ENCODE measurements at places on chromosomes 7 and 10. TPM values are rescaled to one million over a fixed set of nuclear protein-coding genes. Genes with fewer than 3 reads are reported as not detected.

The MYH16 gene
- 0.29 TPM for total RNA-seq

The GGCT gene
- 22.5 TPM for total RNA-seq

The PRF1 gene
- 3.2 TPM for total RNA-seq

The CYP2C19 gene
- total RNA-seq, result not detected

- DNase-seq, result no peak
Measured at GRCh38 chr7:1049006-1049741, 4.8 kb downstream of the GPR146 start.

DNA sequence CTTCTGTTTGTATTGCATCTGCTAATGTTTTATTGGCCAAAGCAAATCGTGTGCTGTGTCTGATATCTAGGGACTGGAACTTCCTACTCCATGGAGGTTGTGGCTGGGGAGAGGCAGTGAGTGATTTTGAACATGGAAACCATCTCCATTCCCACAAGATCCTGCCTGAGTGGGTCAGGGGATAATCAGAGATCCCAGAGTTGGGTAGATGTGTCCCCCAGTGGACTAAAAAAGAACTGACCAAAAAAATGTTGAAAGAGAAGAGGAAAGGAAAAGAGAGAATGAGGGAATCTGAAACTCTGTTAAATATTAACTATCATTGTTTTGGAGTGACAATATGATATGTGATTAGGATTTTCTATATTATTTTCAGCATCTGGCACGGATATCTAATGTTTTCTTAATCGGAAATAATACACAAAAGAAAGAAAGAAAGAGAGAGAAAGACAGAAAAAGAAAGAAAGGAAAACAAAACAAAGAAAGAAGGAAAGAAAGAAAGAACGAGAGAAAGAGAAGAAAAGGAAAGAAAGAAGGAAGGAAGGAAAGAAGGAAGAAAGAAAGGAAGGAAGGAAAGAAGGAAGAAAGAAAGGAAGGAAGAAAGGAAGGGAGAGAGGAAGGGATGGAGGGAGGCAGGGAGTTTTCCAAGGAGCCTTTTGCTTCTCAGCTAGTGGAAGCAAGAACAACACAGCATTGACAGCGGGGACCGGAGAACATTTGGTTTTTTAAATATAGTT is 638.5 kb downstream of the CCSER2 start:
- DNase-seq, result no peak

DNA sequence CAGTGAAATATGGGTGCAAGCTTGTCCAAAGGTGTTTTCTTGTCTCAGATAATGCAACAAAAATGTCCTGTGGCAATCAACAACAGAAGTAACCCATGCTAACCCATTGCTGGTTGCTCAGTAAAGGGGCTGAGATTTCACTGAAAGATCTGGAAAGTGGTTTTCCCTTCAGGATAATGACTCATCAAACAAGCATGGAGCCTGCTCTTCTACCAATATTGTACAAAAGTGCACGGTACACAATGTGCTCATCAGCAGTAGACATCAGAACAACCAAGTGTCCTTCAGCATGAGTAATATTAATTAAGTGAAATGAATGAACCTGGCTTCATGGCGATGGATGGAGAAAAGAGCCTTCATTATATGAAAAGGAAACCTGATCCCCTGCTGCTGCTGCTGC is 287.1 kb upstream of the NEBL start:
- DNase-seq, result no peak

- no peak for DNase-seq
Measured at GRCh38 chr10:12634621-12634931, 285.2 kb downstream of the CAMK1D start.

- no peak for DNase-seq
Measured at GRCh38 chr7:100493476-100494264, 9.9 kb downstream of the NYAP1 start.

DNA sequence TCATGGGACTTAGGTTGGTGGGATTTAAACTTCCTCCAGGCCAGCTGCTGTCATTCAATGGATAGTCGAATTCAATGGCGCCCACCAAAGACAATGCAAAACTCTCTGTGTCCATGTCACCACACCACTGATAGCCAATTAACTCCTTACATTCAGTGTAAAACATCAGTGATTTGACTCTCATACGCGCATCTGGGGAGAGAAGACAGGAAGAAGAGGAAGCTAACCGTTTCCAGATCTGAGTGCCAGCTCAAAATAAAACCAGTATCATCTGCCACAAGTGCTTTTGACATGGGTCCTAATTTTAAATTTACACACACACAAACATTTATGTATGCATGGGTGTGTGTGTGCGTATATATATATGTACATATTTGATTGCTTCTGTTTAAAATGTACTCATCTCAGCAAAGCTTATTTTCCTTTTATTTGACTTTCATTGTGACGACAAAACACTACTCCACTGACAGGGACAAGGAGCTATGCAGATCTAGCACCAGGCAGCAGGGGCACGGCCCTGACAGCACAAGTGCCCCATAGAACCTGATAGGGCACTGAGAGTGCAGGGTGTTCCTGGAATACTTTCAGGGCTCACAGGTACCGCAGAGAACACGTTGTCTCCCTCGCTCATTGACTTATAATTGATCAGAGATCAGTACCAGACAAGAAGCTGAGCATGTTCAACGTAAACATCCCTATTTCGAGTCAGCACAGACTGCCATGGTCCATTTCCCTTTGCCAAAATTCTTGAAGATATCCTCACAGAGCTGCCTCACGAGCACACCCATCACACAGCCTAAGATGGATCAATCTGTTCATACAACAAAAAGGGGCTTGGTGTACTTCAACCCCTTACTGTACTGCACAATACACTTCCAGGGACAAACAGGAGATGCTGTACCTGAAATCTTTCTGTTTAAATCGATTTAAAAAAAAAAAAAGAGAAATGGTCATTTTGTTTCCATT is 176.1 kb downstream of the COBL start:
- DNase-seq, result no peak

GRCh38 chr7:33764752-33765451 is 140.4 kb upstream of the BMPER start:
- DNase-seq, result no peak

- DNase-seq, result no peak
Measured at GRCh38 chr10:126465771-126466170, 77.5 kb upstream of the ADAM12 start.

GRCh38 chr7:441684-442421 is 77.8 kb downstream of the PDGFA start:
- DNase-seq, result no peak

DNA sequence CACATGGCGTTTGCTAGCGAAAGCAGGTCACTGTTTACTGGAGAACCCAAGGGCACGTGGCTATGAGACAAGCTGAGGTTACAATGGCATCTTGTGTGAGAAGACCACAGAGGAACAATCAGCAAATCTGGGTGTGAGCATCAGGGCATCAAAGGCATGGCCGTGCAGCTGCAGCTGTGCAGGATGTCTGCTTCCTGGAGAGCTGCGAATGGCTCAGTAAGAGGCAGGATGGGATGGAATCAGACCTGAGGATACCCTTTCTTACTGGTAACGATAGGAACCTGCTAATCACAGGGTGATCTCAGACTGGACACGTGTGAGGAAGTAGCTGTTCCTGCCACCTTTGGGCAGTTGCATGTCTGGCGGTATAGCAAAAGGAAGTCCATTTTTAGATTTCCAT is 119.5 kb downstream of the RNF216 start:
- DNase-seq, result no peak

DNA sequence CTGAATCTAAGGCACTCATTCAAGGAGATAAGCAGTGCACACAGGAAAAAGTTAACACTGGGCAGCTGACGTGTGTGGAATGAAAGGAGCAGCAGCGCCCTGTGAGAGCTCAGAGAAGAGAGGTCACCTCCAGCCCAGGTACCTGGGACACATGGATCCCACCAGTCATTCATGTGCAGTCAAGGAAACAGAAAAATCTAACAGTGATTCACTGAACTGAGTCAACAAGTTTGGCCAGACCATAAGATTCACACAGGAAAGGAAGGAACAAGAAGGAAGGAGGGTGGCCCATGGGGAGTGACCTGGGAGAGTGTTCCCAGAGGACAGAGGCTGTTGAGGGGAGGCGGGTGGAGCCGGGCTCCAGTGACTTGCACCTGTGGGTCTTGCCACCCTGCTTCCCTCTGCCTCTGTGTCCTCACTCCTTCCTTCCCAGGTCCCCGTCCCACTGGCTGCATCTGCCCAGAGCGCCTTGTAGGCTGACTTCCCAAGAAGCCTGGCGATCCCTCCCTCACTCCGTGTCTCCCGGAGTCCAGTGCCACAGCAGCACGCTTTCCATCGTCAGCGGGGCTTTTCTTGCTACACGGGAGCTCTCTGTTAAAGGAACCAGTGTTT is 27.7 kb downstream of the RNF32 start:
- no peak for DNase-seq
